ENCODE measurements at places on chromosomes 5 and 9.

GRCh38 chr5:16025681-16026080, 153.9 kb downstream of the MARCHF11 start:
- DNase-seq, result no peak

DNA sequence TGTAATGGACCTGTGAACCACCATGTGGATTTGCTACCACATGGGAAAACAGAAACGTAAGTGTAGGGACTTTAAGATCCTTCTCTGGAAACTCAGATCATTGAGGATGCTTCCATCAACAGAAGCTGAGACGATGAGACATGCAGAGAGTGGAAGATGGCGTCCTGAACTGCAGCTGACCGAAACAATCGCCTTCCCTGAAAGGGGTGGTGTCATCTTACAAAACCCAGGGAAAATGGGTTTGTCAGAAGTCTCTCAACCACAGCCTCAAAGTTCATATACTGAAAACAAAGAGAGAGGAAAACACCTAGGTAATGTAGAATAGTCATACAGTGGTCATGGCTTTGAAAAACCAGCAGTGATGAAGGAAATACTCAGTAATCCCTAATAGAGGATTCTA, 6.6 kb upstream of the PTPN3 start:
- DNase-seq, result no peak

- no peak for DNase-seq
Observed at GRCh38 chr9:136149853-136150252, 31.2 kb upstream of the TMEM250 start.

DNA sequence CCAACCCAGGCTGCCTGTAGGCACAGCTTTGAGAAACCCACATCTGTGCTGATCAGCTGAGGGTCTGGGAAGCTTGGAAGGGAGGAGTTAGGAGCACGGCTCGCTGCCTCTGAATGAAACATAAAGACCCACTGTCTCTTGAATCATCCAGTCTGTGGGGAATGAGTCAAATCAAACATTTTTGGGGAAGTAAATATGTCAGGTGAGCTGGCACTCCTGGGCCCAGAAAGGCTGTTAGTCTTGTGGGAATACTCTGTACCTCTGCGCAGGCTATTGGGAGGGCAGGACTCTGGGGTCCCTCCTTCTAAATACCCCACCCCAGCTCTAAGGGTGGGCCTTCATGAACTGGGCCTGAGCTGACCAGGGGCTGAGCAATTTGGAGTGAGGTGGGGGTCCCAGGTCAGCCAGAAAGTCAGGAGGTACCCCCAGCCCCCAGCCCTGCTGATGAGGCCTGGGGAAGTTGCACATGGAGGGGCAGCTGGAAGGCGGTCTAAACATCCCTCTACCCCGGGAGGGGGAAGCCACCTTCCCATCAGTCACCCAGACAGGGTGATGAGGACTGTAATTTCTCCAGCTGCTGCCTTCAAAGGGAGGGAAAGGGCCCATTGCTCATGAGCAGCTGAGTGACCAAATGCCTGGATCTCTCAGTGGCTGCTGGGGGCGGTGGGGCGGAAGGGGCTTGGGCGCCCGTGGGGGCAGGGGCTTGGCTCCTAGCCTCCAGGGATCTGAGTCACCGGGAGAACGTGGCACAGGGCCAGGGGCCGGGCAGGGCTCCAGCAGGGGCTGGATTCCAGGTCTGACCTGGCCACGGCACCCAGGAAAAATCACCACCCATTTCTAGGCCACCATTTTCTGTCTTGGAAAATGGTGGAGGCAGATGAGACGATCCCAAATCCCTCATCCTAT, 10.8 kb downstream of the FIBCD1 start:
- DNase-seq, result no peak

GRCh38 chr5:153555420-153556114, 65.1 kb downstream of the GRIA1 start:
- no peak for DNase-seq

GRCh38 chr5:78888580-78889368, 96.3 kb downstream of the ARSB start:
- no peak for DNase-seq

DNA sequence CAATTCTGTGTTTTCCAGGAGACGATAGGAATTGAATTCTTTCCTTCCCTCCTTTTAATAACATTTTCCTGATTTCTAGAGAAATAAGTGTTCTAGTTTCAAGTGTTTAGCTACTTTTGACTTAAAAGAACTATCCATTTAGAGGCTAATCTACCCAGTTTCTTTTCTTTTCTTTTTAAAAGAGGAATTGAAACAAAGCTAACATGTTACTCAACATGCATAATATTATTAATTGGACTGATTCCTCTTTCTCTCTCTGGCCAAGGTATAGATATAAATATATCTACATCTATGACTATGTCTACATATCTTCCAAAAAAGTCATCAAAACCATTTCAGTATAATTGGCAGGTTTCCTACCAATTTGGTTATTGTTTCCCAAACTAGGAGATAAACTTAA, 309.8 kb downstream of the TRPM3 start:
- DNase-seq, result no peak

DNA sequence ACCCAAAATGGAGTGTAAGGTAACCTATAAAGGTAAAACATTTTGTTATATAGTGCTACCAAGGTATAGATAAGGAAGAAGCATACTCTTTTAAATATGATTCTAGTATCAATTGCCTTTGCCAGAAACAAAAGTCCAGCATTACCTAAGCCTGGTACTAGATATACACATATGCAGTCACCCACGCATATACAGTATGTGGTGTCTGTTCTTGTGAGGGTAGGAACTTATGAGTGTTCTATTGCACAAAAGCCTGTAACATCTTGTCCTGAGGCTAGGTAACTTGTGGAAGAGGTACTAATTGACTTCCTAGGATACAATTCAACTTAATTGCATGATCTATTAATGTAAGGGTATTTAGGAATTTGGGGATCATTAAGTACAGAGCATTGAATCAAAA, 31.3 kb upstream of the IFNE start:
- no peak for DNase-seq

DNA sequence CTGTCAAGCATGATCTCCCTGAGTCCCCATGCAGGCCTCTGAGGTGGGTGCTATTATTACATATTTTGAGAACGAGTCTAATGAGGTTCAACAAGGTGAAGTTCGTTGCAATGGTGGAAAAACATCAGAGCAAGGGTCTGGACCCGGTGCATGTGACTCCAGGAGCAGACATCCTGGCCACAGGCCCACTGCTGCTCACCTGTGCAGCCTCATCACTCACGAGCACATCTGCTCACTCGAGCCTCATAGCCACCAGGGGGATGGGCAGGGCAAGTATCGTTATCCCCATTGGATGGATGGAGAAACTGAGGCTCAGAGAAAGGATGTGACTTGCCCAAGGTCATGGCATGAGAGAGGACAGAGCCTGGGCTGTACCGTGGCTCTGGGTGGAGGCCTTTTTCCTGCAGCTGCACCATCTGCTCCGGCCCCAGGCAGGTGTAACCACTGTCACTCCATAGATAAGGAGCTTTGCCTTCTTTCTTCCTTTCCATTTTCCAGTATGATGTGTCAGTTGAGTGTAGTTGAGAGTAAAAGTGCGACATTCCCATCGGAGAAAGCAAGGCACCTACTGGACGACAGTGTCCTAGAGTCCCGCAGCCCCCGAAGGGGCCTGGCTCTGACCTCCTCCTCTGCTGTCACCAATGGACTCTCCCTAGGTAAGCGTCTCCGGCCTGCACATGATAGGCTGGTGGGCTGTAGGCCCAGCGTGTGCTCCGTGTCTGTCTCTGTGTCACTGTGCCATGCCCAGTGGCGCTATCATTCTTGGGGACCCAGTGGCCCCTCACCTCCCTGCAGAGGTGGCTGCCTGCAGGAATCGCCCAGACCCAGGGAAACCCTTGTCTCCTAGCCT, 68.4 kb upstream of the GARNL3 start:
- no peak for DNase-seq

DNA sequence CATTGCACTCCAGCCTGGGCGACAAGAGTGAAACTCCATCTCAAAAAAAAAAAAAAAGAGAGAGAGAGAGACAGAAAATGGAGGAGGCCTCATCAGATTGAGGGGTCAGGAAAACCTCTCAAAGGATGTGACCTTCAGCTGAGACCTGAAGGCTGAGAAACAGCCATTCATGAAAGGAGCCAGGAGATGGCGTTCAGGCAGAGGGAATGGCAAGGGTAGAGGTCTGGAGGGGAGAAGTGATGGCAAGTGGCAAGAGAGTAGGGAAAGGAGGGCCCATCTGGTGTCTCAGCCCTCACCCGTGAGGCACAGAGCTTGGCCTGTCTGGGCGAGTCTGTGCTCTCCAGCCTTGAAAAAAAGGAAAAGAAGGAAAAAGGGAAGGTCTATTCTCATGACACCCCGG, 17.0 kb downstream of the CAMK2A start:
- no peak for DNase-seq

- DNase-seq, result no peak
Observed at GRCh38 chr9:69190086-69190862, 16.2 kb downstream of the TJP2 start.

GRCh38 chr9:35906923-35907699, 1.1 kb downstream of the HRCT1 start:
- no peak for DNase-seq

GRCh38 chr9:1946526-1947283, 68.4 kb upstream of the SMARCA2 start:
- DNase-seq, result no peak

DNA sequence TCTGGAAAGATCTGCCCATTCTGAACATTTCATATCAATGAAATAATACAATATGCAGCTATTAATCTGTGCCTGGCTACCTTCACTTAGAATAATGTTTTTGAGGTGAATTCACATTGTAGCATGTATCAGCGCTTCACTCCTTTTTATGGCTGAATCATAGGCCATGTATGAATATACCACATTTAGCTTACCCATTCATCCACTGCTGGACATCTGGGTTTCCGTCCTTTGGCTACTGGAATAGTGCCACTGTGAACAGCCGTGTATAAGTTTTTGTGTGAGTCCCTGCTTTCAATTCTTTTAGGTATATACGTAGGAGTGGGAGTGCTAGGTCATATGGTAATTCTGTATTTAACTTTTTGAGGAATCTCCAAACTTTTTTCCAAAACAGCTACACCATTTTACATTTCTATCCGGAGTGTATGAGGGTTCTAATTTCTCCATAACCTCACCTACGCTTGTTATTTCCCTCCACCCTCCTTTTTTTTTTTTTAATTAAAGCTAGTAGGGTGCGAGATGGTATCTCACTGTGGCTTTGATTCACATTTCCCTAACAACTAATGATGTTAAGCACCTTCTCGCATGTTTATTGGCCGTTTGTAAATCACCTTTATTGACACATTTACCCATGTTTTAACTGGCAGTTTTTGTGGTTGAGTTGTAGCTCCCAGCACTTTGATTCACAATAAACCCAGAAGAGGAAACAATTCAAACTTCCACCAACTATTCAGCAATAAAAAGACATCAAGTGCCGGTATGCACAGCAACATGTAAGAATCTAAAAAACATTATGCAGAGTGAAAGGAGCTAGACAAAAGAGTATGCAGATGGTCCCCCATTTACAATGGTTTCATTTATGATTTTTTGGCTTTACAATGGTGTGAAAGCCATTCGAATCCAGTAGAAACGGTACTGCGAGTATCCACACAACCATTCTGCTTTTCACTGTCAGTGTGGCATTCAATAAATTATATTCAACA, 8.1 kb downstream of the SEMA4D start:
- no peak for DNase-seq

GRCh38 chr5:130061746-130062145, 157.5 kb downstream of the CHSY3 start:
- no peak for DNase-seq

DNA sequence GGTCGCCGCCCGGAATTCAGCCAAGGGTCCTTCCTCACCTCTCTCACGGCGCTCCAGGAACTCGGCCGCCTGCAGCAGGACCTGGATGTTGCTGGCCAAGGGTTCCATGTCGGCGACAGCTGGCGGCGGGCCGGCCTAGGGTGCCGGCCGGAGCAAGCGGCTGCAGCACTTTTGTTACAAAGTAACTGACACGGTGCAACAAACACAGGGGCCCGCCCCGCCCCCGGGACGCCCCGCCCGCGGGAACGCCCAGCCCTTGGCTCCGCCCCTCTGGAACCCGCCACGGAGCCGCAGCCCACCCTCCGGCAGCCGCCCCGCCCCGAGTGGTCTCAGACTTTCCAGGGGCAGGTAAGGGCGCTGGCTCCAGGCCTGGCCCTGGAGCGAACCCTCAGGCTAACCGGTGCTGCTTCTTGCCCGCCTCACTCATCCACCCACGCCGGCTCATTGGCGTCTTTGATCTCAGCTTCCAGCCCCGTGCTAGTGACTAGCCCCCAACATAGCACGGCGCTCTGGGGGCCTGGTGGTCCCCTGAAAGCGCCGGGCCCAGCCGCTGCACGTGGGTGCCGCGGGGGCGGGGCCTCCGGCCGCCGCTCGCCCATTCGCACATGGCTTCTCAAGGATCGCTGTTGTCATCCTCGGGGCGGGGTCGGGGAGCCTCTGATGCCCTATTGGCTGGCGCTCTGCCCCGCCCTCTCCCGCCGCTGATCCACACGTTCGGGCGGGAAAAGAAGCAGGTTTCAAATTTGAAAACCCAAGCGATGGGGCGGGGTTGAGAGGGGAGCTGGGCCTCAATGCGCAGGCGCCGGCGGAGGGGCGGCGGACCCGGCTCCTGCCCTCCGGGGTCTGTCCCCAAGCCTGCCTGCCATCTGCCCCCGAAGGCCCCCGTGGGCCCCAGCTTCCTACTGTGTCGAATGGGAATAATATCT, at the start of gene MXD3:
TSS of gene MXD3 (minus strand) at position 176 of the 926 bp plus-strand sequence. CDS start at position 108, 68 bp downstream.
- peak; percentile 88 for DNase-seq

- DNase-seq, result no peak
Observed at GRCh38 chr5:151431666-151432065, 15.7 kb upstream of the SLC36A1 start.

- no peak for DNase-seq
Observed at GRCh38 chr5:4511996-4512656, 628.0 kb upstream of the ADAMTS16 start.
